Type B pancreatic cell (in vitro differentiated cells): ENCODE measurements at places on chromosomes 5 and 9.

DNA sequence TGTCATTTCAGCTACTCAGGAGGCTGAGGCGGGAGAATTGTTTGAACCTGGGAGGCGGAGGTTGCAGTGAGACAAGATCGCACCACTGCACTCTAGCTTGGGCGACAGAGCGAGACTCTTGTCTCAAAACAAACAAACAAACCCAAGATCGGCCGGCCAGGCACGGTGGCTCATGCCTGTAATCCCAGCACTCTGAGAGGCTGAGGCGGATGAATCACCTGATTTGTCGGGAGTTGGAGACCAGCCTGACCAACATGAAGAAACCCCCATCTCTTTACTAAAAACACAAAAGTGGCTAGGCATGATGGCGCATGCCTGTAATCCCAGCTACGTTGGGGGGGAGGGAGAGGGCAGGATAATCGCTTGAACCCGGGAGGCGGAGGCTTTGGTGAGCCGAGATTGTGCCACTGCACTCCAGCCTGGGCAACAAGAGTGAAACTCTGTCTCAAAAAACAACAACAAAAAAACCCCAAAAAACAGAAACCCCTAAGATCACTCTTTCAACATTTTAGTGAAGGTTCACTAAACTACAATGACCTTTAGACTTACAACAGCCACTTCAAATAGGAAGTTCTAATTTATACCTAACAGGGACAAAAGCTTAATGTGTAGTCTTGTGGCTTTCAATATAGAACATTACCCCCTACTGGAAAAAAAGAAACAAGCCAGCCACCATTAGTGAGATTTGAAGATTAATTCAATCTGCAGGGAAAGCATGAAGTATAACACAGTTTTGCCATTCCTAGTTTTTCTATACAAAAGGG is 7.0 kb downstream of the HSPA9 start:
- no peak for DNase-seq

- DNase-seq: no peak
These were observed 587.7 kb upstream of the GRAMD2B start for GRCh38 chr5:125835293-125836172.

DNA sequence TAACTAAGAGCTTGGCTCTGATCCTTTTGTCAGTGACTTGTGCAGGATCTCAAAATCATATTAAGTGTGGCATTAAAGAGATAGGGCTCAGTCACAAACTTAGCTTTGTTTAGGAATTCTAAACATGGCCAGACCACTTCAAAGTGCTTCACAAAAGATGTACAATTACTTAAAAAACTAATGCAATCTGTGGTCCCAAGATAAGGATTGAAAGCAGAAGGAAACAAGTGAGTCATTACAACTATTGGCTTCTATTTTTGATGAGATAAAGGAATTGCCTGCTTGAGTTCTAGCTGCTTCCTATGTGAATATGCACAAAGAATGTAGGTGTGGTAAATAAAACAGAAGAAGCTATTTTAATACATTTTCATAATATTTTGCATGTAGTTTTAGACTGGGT is 44.9 kb upstream of the SLC12A2 start:
- no peak for DNase-seq

GRCh38 chr5:75496026-75496425 is 15.4 kb downstream of the CERT1 start:
- no peak for DNase-seq

- no peak for DNase-seq
These were observed 2.5 kb upstream of the ISL1 start for GRCh38 chr5:51380603-51381207.
